ENCODE measurements at places on chromosomes 3 and 15. TPM values are rescaled to one million over a fixed set of nuclear protein-coding genes. Genes with fewer than 3 reads are reported as not detected.

KIF23 gene
- 88.7 TPM for total RNA-seq

DNA sequence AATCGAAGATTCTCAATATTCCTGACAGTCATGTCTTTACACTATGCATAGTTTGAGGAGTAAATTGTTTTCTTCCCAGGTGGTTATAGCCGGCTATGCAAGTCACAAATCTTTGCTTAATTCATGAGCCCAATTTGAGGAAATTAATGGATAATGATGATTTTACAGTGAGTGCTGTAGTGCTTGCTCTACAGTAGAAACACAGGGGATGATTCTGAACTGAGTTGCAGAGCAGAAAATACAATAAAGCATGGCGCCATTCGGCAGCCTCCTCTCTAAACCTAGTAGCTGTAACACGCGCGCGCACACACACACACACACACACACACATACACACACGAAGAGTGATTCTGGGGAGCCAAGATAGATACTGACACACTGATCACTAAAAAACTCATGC, 181.7 kb upstream of the DPH6 start:
- DNase-seq = no peak

- DNase-seq = no peak
Measured at GRCh38 chr3:73729969-73730440, 105.3 kb upstream of the PDZRN3 start.

- no peak for DNase-seq
Measured at GRCh38 chr15:66288551-66289185, 4.7 kb upstream of the DIS3L start.

DNA sequence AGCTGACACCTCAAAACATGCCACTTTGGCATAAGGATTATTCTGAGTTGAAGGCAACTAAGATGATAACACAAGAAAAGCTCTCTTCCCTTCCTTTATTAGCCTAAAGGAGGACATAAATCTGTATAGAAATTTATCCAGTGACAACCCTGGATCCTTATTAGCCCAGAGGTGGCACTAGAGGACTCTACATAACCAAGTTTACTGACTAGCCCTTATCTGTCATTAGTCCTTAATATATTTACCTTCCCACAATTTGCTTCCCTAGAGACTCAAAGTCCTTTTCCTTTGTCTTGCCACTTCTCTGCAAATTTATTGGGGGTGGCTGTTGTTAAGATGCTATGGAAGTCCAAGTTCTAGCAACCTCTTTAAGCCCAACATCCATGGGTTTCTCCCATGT, 26.7 kb downstream of the CEP70 start:
- no peak for DNase-seq

PPM1L gene
- total RNA-seq = 0.44 TPM

Data from foreskin keratinocyte (primary cell).